ENCODE measurements at places on chromosomes 5 and 9.
A peak's percentile ranks its signal among the peaks of the same experiment; 100 is the strongest.

GRCh38 chr5:132480042-132480441, 10.5 kb downstream of the IRF1 start:
- no peak for DNase-seq

- no peak for DNase-seq
Observed at GRCh38 chr9:77586591-77586990, 61.5 kb downstream of the GNA14 start.

DNA sequence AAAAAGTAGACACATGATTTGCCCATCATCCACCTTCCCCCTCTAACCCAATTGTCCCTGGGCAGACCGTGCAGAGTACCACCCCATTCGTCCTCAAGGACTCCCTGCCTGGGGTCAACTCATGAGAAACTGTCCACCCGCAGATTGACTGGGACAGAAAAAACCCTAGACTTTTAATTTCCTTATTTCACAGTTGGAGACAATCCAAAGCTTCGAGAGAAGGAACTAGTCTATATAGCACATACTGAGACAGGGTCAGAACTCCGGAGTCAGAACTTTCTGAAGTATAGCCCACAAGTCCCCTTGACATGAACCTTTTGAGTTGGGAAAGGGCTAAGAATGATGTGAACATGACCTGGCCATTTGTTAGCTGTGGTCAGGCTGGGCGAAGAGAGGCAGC, 7.5 kb upstream of the GPX3 start:
- no peak for DNase-seq

DNA sequence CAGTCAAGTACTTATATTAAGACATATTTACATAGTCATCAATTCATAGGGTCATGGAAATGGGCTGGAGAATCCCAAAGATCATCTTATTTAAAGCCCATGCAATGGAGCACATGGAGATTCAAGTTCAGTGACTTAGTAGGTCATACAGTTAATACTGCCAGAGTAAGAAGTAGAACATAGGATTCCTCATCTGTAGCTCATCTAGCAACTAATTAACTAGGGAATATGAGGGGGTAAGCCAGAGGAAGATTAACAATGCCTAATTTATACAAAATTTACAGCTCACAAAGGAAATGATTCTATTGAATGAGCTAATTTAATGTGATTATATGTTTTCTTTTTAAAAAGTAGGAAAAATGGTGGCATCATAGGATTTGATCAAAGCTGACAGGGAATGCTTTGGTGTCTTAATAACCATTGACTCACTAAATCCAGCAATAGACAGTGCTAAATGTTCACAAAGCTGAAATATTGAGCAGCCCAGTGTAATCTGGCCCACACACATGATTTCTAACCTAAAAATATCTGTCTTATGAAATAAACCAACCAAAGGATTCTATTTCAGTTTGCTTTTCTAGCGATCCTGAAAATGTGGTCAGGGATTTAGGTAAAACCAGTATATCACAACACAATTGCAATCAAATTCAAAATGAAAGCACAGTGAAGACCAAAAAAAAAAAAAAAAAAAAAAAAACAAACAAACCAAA, 53.3 kb downstream of the PRDM6 start:
- DNase-seq = no peak

GRCh38 chr9:2574203-2574602, 47.4 kb upstream of the VLDLR start:
- no peak for DNase-seq

DNA sequence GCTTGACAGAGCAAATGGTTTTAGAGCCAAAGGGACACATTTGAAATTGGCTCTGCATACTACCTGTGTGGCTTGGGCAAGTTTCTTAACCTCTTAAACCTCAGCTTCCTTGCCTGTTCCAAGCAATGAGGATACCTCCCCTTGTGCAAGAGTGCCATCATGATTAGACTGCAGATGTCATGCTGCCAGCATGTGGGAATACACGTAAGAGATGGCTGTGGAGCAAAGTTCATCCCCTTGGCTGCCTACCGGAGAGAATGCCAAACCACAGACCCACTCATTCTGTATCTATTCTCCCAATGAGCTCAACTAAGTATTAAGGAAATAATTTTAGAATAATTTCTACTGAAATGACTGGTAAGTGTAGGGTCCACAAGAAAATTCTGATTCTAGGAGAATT, 101.3 kb downstream of the WDR41 start:
- DNase-seq = no peak

DNA sequence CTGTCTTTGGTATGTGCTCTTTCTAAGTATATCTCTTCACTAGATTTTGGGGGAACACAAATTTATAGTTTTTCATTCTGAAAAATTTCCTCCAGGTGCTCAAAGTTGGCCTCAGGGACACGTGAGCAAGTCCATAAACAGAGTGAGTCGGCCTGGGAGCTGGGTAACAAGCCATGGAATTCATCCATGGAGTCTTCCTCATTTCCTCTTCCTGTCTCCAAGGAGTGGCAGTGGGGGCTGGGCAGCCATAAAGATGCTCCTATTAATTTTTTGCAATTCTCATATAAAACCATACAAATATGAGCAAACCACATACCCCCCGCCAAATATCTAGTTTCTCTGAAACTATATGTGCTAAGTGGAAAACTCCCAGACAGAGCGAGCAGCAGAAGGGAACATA, 136.6 kb upstream of the OTULINL start:
- DNase-seq = no peak

DNA sequence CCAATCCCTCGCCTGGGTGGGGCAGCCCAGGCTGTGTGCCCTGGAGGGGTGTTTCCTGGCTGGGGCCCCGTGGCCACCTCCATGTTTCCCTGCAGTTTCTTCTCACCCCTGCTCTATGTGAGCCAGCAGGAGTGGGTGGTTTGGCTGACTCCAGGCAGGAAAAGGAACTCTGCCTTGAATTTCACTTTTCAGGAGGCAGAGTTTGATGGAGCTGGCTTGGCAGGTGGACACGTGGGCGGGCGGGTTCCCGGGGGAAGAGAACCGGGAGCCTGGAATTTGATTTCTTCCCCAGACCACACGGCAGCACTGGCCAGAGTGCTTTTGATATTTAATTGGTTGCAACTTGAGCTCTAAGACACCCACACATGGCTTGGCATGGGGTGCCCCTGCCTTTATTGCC, 119.8 kb upstream of the PANK3 start:
- DNase-seq = no peak

- no peak for DNase-seq
Observed at GRCh38 chr5:95735406-95735805, 4.3 kb downstream of the RHOBTB3 start.

- DNase-seq = no peak
Observed at GRCh38 chr5:7422316-7423106, 26.6 kb downstream of the ADCY2 start.

DNA sequence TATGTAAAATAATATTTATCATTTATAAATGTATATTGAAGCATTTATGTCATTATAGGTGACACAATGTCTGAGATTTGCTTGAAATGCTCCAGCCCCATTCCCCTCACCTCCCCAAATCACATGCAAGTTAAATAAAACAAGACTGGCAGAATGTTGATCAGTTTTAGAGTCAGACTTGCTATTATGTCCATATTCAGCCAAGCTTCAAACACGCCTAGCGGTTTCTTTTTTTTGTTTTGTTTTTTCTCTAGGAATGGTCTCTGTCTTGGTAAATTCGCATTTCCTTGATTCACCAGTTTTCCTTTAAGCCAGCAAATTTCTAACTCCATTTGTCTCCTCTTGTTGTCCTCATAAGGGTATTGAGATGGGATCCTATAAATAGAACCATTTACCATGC, 153.0 kb upstream of the HMHB1 start:
- no peak for DNase-seq

DNA sequence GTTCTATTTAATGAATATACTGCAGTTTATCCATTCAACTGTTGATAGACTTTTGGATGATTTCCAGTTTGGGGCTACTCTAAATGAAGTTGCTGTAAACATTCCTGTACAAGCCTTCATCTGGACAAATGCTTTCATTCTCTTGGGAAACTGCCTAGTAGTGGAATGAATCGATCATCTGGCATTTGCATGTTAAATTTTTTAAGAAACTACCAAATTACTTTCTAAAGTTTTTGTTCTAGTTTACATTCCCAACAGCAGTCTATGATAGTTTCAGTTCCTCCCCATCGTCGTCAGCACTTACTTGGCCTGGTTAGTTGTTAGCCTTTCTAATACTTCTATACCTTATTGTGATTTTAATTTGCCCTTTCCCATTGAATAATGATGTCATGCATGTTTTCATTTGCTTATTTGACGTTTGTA, 306.3 kb downstream of the FER start:
- DNase-seq = no peak

- no peak for DNase-seq
Observed at GRCh38 chr5:87421307-87421706, 8.6 kb upstream of the CCNH start.

- DNase-seq = no peak
Observed at GRCh38 chr5:115565233-115565632, 20.7 kb upstream of the FEM1C start.

DNA sequence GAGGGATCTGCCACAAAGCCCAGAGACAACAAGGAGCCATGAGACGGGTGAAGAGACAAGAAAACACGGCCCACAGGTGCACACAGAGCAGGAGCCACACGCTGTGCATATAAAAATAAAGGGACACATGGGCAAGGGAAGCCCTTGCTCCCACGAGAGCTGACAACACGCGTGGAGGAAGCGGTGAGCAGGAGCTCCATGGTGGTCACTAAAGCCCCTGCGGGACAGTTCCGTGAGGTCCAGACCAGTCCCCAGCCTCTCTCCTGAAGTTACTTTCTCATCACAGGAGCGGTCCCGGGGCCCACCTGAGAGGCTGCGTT, 90.7 kb downstream of the CAMSAP1 start:
- no peak for DNase-seq

DNA sequence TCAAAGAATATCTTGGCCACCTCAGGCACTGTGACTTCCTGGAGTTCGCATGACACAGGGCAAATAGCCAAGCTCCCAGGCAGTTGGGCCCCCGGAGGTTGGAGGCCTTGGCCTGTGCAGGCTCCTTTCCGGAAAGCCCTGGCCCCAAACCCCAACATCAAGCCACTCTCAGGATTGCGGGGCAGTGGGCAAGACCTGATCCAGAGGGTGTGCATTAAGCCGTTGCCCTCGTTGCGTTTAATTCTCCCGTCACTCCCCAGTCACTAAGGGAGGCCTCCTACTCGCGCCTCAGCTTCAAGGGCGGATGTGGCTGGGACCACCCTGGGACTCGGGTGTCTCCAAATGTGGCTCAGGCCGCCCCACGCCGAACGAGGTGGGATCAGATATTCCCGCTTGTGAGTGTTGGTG, 60.1 kb downstream of the TMEM174 start:
- peak; percentile 37 for DNase-seq

GRCh38 chr9:86354818-86355309, 654 bp upstream of the TUT7 start:
- peak; percentile 44 for DNase-seq

- DNase-seq = peak; percentile 76
Observed at GRCh38 chr5:124263680-124264491, 482.6 kb downstream of the ZNF608 start.

DNA sequence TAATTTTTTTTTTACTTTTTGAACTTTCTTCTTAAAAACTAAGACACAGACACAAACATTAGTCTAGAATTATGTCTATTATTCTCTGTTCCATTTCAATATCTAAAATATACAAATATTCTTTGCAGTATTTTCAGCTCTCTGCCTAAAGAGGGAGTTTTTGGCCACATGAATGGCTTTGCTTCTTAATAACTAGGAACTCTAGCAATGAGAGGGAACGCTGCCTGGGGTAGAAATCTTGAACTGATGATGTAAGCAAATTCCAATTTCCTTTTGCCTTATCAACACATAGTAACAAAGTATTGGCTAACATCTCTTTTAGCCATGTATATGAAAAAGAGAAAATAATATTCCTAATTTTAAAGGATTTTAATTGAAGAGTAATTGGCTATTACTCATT, 51.9 kb downstream of the SLC25A46 start:
- no peak for DNase-seq

- no peak for DNase-seq
Observed at GRCh38 chr5:122180146-122180712, 50.9 kb downstream of the ZNF474 start.

- DNase-seq = no peak
Observed at GRCh38 chr5:172692451-172692850, 51.4 kb downstream of the NEURL1B start.

DNA sequence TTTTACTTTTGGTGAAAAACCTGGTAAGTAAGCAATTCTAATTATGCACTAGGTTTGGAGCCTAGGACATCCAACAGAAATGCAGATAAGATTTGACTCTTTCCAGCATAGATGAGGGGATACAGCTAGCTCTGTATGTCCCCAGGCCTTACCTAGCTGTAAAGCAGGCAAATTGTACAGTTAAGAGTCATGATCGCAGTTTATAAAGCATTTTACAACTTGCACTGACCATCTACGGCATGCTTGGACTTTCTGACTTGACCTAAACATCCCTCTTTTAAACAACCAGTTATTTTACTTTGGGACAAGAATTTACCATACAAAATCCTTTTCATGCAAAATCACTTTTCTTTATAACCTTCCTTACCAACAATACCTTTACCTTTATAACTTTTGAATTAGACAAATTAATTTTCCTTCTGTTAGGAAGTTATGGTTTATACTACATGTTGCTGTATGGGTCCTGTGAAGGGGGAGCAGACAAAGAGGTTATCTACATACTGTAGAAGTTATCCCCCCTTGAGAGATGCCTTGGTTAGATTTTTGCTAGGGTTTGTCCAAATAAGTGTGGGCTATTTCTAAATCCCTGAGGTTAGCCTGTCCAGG, 36.8 kb downstream of the FGD3 start:
- peak; percentile 53 for DNase-seq

GRCh38 chr5:128870373-128870772, 94.9 kb upstream of the SLC27A6 start:
- no peak for DNase-seq

GRCh38 chr9:113668061-113668460, 204.5 kb downstream of the RGS3 start:
- DNase-seq = no peak

DNA sequence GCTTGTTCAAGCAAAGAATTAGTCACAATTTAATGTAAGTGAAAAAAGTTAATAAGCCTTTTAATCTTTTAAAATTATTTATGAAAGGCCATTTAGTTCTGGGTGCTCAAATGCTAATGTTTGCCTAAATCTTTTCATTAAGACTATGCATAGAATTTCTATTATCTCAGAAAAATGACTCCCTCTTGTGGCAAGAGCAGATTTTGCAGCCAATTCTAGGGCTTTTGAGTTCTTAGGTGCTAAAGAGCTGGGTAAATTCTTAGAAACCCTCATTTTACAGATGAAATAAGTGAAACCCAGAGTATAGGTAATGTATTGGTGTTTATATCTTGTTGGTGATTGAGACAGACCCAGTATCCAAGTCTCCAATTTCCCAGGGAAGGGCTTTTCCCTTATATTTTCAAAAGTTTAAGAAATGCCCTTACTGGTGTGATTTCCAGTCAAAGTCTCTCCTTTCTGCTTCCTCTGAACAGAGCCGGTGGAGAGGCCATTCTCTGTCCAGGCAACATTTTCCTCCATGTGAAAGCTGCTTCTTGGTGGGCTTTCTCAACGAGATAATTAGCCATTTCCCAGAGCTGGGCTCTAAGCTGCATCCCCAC, 24.1 kb upstream of the PCSK5 start:
- peak; percentile 80 for DNase-seq

- DNase-seq = no peak
Observed at GRCh38 chr9:132204883-132205282, 43.0 kb downstream of the NTNG2 start.
